Activated T-cell treated with anti-CD3 and anti-CD28 coated beads, Interleukin-2, amount 50 U/mL, for 72 hours (primary cell): ENCODE measurements at places on chromosomes 12 and 14.

- DNase-seq = peak; percentile 85
Observed at GRCh38 chr12:4135919-4136605, 137.5 kb upstream of the CCND2 start.

DNA sequence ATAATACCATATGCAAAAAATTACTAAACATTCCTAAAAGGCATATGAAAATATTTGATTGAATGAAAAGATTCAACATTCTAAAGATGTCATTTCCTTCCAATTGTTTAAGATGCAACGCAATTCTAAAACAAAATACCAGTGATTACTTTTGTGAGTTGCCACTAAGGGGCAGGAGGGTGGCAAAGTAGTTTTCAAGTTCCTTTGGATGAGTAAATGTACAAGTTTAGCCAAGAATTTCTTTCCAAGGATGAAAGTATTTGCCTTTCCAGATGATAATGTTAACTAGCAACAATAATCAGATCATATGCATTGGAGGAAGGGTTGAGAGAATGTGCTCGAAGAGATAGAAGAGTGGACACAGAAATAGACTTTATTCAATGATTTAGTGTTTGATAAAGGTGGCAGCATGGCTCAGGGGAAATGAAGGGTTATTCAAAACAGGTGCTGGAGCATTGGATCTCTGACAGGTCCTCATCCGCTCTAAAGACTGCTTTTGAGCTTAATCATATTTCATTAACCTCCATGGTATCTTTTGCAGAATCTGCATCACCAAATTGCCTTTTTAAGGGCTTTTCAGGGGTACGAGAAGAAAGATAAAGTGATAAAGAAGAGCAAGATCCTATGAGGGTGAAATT, 678.5 kb upstream of the TBX3 start:
- DNase-seq = no peak

- no peak for DNase-seq
Observed at GRCh38 chr14:101482066-101482465, 79.2 kb upstream of the DIO3 start.

DNA sequence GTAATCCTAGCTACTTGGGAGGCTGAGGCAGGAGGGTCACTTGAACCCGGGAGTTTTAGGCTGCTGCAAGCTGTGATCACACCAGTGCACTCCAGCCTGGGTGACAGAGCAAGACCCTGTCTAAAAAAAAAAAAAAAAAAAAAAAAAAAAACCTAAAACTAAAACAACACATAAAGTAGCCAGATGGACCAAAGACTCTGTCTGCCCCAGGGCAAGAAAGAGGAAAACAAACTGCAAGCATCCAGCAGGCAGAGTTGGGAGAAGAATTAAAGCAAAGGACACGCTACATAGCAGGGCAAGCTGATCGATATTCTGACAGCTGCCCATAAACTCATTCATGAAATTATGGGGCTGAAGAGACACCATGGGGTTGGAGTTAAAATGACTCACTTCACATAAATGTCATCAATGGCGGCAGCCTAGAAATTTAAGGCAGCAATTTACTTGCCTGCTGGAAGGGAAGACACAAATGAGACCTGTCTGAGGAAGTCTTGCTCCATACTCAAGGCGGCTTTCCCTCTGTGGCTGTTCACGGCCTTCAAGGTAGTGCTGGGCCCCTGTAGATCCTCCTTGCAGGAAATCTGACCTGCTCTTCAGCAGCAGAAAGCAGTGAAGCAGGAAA, 259.1 kb upstream of the FKBP4 start:
- no peak for DNase-seq

DNA sequence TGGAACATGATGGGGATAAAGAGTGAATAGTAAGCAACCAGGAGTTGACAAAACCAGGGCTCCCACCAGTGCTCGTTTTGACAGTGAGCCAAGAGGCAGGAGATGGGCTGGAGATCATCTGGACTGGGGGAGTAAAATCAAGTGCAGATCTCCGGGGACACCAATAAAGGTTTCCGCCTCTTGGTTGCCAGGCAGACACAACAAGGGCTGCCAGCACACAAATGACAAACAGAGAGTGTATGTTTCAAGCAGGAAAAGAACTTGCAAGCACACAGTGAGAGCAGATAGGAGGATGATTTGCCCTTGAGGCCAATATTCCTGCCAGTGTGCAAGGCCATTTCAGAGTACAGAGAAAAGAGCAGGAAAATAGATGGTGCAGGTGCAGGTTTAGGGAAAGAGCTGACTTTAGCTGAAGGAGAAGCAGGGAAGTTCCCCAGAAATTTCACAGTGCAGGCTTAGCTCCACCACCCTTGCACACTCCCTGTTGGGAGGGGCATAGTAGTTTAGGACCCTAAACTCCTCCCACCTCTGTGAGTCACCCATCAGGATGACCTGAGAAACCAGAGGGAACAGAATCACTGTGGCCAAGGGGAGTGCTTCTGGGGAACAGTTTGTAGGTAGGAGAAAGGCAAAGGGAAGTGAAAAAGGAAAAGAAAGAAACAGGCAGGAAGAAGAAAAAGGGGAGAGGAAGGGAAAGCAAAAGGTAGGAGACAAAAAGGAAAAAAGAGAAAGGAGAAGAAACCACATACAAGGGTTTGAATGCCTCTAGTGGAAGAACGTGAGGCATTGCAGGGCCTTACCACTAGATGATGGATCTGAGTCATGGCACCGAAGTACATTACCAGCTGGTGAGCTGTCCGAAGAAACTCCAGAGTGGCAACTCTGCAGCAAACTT, 404.4 kb downstream of the SLC6A15 start:
- DNase-seq = no peak

- no peak for DNase-seq
Observed at GRCh38 chr14:72070458-72070857, 138.2 kb downstream of the RGS6 start.

DNA sequence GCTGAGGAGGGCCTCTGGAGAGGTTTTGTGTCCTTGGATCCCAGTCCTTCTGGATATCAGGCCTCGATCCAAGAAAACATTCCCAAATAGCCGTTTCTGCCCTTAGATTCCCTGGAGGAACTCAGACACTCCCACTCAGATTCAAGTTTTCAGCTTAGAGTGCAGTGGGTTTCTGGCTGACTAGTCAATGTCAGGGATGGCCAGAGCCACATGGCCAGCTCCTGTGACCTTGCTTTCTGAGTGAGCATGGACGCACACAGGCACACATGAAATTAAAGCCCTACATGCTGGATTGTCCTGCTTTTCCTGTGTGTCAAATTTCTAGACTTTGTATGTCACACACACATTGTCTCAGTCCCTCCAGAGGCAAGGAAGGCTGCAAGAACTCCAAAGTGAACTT, 86.2 kb downstream of the TNFAIP2 start:
- DNase-seq = no peak

GRCh38 chr12:118325081-118325480, 47.6 kb downstream of the TAOK3 start:
- DNase-seq = no peak

GRCh38 chr14:22872833-22873520, 1.4 kb downstream of the LRP10 start:
- DNase-seq = no peak

DNA sequence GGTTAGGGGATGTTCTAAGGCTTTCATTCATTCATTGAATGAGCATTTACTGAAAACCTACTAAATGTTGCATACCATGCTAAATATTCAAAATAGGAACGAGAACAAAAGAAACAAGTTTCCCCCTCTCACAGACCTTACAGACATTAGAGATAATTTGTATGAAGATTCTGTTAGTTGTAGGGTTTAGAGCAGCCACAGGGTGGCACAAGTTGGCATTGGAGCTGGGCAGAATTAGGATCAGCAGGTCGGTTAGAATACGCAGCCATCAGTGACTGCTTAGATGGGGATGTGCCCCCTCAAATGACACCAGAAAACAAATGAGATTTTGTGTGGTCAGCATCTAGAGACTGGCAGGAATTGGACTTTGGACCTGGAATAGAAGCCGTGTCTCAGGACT, 166.3 kb upstream of the DAAM1 start:
- DNase-seq = no peak

DNA sequence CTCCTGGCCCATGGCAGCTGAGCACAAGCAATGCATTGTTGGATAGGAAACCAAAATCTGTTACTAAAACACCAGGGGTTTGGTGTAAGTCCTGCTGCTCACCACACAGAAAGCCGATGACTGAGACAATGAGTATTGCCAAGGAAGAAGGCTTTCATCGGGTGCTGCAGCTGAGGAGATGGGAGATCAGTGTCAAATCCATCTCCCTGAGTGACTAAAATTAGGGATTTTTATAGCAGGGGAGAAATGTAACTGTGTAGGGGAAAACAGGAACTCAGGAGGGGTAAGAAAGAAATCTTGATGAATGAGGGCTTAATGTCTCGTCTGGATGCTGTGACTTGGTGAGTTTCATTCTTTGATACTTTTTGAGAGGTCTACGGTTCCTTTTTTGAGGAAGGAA, 97.9 kb downstream of the KCNMB4 start:
- no peak for DNase-seq

DNA sequence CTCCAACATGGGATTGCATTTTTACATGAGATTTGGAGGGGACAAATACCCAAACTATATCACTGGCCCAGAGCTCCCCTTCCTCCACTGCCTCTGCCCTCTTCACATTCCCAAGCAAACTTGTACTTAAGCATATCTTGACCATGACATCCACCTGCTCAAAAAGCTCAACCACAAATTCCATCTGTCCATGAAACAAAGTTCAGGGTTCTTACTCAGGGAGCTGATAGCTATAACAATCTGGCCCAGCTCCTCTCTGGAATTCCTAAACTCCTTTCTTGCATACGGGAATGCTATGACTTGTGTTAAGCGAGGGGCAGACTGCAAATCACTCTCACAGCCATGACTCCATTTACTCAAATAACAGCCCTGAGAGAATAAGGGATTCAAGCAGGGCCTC, 152.1 kb downstream of the GALC start:
- no peak for DNase-seq

GRCh38 chr12:27449893-27450534, 3.5 kb downstream of the SMCO2 start:
- no peak for DNase-seq

DNA sequence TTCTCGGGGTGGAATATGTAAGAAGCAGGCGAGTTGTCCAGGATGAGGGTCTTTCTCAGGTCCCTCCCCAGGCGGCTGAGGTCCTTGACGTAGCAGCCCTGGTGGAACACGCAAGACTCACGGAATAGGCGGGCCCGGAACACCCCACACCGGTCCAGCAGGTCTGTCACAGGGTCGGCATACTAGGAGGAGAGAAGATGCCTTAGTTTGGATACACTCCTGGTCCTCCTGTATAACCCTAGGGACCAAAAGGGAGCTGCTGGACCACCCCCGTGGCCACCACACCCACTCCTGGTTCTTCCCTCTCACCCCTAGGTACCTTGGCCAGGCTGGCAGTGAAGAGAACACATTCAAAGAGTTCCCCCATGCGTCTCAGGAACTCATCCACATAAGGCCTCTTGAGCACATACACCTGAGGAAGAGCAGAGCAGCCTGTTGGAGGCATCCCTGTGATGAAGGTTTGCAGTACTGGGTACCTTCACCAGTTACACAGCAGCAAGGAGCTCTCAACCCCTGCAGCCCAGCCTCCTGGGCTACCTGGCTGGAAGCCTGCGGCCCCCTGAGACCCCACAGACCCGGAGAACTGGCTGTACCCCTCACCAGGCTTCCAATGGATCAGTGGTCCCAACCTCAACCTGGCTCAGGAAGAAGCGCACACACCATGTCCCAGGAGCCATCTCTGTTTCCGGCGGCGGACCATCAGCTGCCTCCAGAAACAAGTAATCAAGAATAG, 5.5 kb upstream of the AVIL start:
- no peak for DNase-seq

DNA sequence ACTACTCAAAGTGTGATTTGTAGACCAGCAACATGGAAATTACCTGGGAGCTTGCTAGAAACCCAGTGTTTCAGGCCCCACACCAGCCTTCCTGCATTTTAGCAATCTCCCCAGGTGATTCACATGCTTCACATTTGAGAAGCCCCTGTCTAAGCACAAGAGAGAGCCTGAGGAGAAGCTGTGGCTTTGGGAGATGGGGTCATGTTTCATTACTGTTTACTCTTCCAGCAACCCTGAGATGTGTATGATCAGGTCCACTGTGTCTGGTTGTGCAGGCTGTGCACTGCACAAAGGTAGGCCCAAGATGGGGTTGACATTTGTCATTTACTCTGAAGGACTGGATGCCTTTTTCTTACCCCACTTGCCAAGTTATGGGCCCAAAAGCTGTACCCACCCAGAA, 190.1 kb downstream of the SLC41A2 start:
- DNase-seq = no peak

- no peak for DNase-seq
Observed at GRCh38 chr12:108583991-108584390, 13.9 kb downstream of the TMEM119 start.

DNA sequence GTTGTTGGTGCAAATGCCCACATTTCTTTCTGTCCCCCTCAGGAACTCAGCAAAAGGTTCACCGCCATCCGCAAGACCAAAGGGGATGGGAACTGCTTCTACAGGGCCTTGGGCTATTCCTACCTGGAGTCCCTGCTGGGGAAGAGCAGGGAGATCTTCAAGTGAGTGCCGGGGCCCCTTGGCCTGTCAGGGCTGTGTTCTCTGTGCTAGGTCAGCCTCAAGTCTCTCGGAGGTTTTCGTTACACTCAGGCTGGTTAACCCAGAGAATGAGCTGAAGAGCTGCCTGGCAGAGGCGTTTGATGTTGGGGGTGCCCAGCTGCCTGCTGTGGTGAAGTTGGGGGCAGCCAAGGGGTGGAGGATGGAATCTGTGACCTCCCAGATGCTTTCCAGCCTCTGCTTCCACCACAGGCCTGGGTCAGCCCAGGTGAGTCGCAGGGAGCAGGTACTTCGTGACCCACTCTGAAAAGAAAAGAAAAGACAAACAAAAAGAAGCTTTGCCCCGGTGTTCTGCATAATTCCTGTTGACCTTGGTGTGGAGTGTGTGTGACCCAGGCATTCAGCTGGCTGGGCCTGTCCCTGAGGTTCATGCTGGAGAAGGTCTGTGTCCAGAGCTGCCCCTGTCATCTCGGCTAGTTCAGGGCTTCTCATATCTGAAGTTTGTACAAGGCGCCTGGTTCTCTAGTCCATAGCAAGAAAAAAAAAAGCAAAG, 12.9 kb downstream of the OTUB2 start:
- DNase-seq = no peak

GRCh38 chr14:63896278-63896720, 43.5 kb downstream of the SYNE2 start:
- no peak for DNase-seq

GRCh38 chr12:130153803-130154202, 8.5 kb upstream of the FZD10 start:
- no peak for DNase-seq

DNA sequence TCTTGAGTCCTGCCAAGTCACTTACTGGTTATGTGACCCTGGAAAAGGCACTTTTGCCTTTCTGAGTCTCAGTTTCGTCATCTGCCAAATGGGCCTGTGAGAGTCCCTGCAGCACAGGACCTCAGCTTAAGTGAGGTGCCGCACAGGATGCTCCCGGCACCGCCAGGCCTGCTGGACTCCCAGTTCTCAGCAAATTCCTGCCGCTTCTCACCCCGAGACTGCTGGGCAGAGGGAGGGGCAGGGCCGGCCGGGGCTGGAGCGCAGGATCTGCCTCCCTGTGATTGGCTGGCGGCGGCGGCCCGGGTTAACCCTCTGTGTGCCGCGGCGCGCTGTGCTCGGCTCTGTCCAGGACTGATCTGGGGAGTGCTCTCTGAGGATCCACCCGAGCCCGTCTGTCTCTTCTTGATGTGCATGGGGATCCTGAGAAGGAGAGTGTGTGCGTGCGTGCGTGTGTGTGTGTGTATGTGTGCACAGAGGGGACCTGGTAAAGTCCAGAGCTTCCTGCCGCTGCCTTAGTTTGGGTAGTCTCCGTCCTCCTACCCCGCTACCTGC, 8.6 kb downstream of the SETD1B start:
- peak; percentile 53 for DNase-seq
